Left ventricle myocardium inferior (tissue), 1 donor: ENCODE measurements at places on chromosomes 2 and 18. TPM values are rescaled to one million over a fixed set of nuclear protein-coding genes. Genes with fewer than 3 reads are reported as not detected.

Gene ZBTB7C
- total RNA-seq, result 2.7 TPM

Gene POTEI
- not detected for total RNA-seq

Gene SIX3
- total RNA-seq, result not detected

Gene UGT1A6
- total RNA-seq, result not detected

Gene VIL1
- not detected for total RNA-seq

Gene RAX
- not detected for total RNA-seq

Gene ABCG8
- not detected for total RNA-seq

Gene ZNF892
- 4.0 TPM for total RNA-seq

Gene CAPN14
- 0.27 TPM for total RNA-seq

Gene SERPINB11
- not detected for total RNA-seq

Gene RTTN
- total RNA-seq, result 10.6 TPM

Gene FTCDNL1
- total RNA-seq, result 2.7 TPM

Gene GKN1
- not detected for total RNA-seq

Gene RIT2
- total RNA-seq, result not detected

Gene STAT4
- total RNA-seq, result 0.82 TPM

Gene CPS1
- total RNA-seq, result 4.9 TPM

Gene NR4A2
- total RNA-seq, result 0.88 TPM

Gene INHBB
- total RNA-seq, result 3.2 TPM

Gene DHRS9
- total RNA-seq, result 7.3 TPM

Gene CRACDL
- 3.0 TPM for total RNA-seq

Gene FAM110C
- total RNA-seq, result 3.3 TPM

Gene LOXHD1
- total RNA-seq, result 0.49 TPM

Gene NCK2
- total RNA-seq, result 24.7 TPM

Gene ASXL3
- 6.7 TPM for total RNA-seq
